ENCODE measurements at places on chromosomes 5 and 9.
A peak's percentile ranks its signal among the peaks of the same experiment; 100 is the strongest.

- DNase-seq, result no peak
Measured at GRCh38 chr9:125284855-125285254, 23.2 kb downstream of the GAPVD1 start.

DNA sequence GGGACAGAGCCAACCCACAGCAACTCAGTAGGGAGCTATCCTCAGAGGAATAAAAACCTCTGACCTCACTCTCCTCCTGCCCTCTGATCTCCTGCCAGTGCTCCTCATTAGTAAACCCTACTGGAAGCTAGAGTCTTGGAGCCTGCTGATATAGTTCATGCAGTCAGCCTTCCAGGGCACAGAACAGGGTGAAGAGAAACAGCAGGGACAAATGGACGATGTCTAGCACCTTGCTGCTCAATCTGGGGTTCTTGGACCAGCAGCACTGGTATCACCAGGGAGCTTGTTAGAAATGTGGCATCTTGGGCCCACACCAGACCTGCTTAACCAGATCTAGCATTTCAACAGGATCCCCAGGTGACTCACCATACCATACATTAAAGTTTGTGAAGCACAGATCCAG lies 5.5 kb upstream of the GALNT12 start:
- DNase-seq, result no peak

DNA sequence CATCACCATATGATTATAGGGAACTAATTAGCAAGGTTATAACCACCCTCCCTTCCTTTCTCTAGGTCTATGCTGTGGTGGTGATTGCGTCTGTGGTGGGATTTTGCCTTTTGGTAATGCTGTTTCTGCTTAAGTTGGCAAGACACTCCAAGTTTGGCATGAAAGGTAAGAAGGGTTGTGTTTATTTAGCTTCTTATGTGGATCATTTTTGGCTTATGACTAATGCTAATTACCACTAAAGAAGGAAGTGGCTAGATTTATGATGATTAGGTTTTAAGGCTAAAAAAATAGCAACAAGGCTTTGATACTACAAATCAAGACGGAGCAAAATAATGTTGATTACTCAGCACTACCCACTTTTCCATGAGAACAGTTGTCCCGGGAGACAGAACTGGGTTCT lies 82.4 kb downstream of the NTRK2 start:
- DNase-seq, result no peak

DNA sequence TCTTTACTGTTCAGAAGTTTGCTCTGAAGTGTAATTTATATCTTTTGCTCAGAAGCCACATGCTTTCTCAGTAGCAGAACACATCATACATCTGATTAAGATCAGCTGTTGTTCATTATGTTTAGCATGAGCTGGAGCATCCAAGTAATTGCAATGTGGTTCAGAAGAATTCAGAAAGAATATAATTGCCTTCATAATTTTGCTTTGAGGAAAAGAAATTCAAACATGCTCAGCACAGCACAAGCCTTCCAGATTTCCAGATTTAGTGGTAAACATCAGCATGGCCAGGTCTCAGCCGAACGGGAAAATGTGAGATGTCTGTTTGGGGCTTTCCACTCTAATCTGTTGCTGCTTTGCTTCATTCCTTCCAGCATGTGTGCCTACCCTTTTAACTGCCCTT lies 65.9 kb downstream of the ITGA1 start:
- no peak for DNase-seq

- DNase-seq, result no peak
Measured at GRCh38 chr5:8471581-8471980, 602.6 kb downstream of the MTRR start.

- DNase-seq, result no peak
Measured at GRCh38 chr5:102762095-102762534, 7.0 kb downstream of the PAM start.

GRCh38 chr9:35407846-35408245 lies 82.1 kb upstream of the RUSC2 start:
- no peak for DNase-seq

GRCh38 chr5:95647886-95648860 lies 1.6 kb downstream of the RFESD start:
- DNase-seq, result no peak

DNA sequence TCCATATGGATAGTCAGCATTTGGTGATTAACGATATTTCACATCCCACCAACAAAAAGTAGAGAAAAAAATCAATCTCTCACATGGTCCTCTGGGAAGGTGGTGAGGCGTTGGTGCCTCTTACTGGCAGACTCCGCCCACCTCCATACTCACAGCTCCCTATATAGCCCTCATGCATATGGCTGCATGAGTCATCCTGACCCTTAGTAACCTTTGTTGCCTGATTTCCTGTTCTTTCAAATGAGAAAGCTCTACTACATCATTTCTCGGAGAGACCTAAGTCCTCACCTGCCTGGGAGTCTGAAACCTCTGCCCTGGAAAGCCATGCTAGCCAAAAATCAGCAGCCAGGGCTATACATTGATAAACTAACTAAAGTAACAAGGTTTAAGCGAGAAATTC lies 33.3 kb upstream of the ABCA1 start:
- DNase-seq, result peak; percentile 84

GRCh38 chr5:65338606-65339151 lies 143.0 kb downstream of the ADAMTS6 start:
- DNase-seq, result no peak

DNA sequence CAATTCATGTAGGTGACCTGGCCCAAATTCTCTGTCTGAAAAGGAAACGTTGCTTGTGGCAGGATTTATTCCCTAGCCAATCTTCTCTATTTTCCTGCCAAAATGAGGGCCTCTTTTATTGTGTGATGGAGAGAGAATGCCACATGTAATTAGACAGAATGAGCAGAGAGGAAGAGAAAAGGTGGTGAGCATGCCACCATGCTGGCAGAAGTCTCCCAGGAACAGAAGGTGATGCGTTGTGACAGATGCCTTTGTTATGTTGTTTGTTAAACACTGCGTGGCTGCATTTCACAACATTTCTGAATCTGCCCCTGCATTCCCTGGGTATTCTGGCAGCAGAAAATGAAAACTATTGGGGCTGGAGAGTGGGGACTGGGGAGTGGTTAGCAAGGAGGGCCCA lies 577.6 kb downstream of the TLR4 start:
- DNase-seq, result no peak

- DNase-seq, result no peak
Measured at GRCh38 chr9:77435277-77435676, 212.8 kb downstream of the GNA14 start.

DNA sequence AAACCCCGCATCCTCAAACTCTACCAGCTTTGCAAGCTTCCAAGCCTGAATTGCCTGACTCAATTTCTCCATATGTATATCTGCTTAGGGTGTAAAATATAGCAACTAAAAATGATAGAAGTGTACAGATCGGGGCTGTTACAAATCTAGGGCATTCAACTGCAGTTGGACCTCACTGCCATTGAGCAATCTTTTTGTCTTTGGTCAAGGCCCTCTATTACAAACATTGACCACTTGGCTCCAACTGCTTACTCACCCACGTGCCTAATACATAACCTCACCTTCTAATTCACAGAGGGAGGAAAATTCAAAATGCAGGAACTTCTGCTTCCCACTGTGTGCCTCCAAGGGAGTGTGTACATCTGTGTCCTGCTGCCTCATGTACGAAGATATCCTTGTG lies 10.0 kb downstream of the LRRC70 start:
- no peak for DNase-seq

GRCh38 chr9:91945277-91946085 lies 4.5 kb downstream of the ROR2 start:
- DNase-seq, result no peak

- DNase-seq, result no peak
Measured at GRCh38 chr9:117392992-117393391, 21.9 kb downstream of the ASTN2 start.

DNA sequence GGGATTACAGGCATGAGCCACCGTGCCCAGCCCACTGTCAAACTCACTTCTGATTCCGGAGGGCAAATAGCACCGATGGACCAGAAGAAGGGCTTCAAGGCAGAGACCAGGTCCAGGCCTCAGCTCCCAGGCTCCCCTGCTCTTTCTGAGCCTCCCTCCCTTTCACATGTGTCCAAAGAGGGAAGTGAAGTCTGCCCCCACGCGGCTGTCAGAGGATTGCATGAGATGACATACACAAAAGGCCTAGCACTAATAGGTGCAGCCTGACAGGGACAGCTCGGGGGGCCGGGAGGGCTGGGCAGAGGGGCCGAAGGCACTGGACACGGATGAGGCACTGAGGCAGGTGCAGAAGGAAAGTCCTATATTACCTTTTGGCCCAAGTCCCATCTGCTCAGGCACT lies 16.1 kb downstream of the FBP1 start:
- peak; percentile 63 for DNase-seq

DNA sequence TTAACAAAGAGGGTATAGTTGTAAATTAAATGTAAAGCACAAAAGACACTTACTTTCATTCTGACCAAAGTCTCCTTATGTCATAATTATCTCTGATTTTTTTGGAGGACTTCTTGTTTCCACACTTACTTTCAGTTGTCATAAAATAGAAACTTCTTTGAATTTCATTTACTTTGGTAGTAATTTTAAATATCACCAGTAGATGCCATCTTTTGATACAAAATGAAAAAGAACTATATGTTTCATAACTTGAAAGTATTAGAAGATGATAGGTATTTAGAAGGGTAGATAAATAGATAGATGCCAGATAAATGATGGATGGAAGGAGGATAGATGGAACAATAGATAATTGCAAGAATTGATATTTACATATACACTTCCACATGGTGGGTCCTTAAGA lies 1865.3 kb upstream of the CDH9 start:
- no peak for DNase-seq

GRCh38 chr9:17052626-17053025 lies 82.2 kb upstream of the CNTLN start:
- no peak for DNase-seq

- no peak for DNase-seq
Measured at GRCh38 chr9:137108608-137109249, 5.8 kb downstream of the DPP7 start.

DNA sequence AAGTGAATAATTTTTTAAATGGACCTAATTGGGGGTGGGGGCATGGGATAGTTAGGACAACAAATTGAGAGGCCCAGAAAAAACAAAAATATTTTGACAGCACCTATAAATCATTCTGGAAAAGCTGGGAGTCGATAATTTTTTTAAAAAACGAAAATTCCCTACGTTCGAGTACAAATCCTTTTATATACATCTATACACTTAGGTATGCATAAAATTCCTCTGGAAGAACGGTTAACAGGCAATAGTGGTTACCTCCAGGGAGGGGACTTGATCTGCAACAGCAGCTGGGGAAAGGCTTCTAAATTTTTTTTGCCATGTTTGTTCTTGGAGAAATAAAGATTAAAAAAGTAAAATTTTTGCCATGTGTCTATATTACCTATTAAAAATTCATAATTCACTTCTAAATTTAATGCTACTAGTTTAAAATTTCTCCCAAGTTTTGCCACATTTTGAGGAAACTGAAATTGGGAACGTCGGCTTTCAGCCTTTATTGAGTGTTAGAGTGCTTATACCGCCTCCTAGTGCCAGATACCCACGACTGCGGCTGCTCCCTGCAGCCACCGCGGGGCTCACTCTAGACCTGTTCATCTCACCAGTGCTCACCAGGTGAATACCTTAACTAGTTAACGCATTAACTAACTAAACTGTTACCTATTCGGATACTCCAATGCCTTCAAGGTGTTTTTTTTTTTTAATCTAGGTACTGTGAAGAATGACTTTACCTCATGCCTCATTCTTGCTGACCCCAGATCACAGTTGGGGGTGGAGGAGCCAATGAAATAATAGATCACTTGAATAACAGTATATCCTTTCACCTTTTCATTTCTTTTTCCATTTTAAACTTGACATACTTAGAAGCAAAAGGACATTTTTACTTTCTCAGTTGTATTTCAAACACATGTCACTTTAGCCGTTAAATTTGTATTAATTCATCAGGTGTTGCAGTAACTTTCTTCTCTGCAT lies 1.8 kb upstream of the BHMT start:
- DNase-seq, result peak; percentile 68

GRCh38 chr5:109837231-109837861 lies 147.6 kb downstream of the MAN2A1 start:
- DNase-seq, result no peak

DNA sequence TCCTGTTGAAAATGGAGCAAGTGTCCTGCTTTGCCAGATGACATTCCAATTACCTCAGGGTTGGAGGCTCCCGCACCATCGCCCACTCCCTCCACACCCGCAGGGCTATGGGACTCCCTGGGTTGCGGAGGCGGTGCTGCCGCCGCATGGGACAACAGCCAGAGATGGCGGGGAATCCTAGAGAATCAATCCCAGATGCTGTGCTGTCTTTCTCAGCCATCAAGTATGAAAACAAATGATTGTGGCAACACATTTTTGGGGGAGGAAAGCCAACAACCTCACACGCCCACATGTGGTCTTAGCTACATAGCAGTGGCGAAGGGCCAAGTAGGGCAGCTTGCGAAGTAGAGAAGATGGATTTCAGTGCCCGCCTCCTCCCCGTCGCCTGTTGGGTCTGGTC lies 46.7 kb downstream of the IL31RA start:
- peak; percentile 68 for DNase-seq

GRCh38 chr5:24497145-24497544 lies 147.6 kb downstream of the CDH10 start:
- DNase-seq, result no peak

GRCh38 chr5:16265141-16265540 lies 85.5 kb upstream of the MARCHF11 start:
- no peak for DNase-seq

DNA sequence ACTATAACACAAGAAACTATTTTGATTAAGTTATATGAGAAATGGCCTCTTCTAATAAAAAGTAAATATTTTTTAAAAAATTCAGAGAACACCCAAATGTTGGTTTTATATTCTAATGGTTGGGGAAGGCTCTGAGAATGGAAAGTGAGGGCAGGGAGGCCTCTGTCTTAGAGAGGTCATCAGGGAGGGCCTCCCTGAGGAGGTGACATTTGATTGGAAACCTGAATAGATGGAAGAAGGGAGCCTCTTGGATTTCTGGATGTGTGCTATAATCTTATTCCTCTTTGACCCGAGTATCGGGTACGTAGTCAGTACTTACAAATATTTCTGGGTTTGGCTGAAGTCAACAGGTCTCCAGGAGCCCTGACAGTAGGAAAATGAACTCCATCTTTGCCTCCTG lies 26.1 kb upstream of the GRPEL2 start:
- no peak for DNase-seq

DNA sequence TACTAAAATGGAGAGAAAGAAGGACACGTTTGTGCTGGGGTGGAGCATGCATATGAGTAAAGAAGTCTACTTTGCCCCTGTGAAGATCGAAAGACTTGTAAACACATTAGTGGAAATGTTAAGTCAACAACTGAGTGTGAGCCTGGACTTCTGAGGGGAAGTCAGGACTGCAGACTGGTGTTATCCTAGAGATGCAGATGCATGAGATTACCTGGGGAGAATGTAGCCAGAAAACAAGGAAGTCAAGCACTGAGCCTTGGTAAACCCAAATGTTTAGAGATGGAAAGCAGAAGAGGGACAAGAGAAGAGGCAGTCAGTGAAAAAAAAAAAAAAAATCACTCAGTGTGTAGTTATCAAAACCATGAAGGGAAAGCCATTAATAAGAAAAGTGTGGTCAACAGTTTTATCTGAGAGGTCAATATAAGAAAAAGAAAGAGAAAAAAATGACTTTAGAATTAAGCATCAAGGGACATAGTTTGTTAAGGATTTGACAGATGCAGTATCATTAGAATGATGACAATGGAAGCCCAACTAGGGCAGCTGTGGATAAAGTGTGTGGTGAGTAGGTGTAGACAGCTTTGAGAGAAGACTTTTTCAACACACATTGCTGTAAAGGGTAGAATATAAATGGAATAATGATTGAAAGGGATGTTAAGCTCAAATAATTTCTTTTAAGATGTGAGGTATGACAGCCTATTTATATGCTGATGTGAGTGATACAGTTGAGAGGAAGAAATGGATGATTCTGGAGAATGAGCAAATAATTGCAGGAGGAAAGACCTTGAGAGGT lies 22.2 kb downstream of the JAKMIP2 start:
- no peak for DNase-seq
